Iris pigment epithelial cell (primary cell): ENCODE measurements at places on chromosomes 4 and X.
A peak's percentile ranks its signal among the peaks of the same experiment; 100 is the strongest.

DNA sequence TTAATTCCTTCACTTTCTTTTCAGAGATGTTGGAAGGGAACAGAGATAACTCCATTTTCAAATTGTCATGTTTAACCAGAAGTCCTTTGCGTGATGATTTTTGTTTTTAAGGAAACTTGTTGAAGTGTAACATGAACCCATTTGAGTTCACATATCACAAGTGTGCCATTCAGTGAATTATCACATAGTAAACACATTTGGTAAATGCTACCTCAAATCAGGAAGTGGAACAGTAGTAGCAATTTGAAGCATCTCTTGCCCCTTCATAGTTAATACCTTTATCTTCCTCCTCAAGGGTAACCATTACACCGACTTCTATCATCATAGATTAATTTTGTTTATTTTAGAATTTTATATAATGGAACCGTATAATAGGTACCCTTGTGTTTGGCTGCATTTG, 35.8 kb downstream of the KDM6A start:
- DNase-seq: no peak

GRCh38 chrX:46959985-46960700, 47.9 kb downstream of the JADE3 start:
- no peak for DNase-seq

- DNase-seq: no peak
Measured at GRCh38 chr4:147821555-147821954, 89.7 kb downstream of the ARHGAP10 start.

DNA sequence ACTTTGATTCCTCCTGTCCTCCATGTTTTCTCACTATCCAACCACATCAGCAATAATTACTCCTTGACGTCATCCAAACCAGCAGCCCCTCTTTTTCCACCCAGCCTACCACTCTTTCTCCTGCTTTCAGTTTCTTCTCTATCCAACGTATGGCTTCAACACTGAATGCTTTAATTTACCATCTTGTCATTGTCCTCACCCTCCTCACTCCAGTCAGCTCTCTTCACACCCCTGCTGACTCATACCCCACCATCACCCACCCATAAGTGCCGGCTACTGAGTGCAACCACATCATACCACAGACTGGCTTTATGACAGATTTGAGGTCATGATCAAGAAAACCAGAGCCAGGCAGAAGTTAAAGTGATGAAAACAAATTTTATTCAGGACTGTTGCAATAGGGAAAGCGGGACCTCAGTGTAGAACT, 9.8 kb upstream of the ANXA5 start:
- peak; percentile 88 for DNase-seq

DNA sequence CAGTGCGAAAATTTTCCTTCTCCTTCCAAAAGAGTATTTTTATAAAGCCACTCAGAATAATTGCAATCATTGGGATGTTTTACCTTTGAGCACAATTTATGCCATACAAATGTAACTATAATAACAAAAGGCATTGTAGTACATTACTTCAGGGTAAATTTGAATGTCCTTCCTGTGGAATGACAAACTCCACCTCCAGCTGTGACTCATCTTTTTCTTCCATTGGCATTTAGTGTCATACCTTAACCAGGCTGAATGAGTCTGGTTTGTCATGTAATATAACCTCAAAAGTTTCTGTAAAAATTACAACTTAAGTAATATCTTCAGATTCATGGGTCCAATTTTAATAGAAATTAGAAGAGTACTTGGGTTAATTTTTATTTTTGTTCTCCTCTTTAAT, 93.3 kb downstream of the TMEM47 start:
- no peak for DNase-seq

GRCh38 chr4:180330521-180330920, 1912.7 kb upstream of the TENM3 start:
- peak; percentile 6 for DNase-seq

DNA sequence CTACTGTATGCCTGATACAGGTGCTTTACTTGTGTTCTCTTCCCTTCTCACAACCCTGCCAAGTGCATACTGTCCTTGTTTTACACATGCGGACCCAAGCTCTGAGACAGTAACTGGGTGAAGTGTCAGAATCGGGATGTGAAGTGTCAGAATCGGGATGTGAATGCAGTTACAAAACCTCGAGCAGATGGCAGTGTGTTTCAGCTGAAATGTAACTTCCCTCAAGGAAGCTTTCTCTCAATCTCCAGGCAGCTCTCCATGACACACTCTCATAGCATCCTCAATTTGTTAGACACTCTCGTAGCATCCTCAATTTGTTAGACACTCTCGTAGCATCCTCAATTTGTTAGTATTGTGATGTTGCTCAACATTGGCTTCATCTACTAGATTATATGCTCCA, 1.1 kb upstream of the HPSE start:
- no peak for DNase-seq

GRCh38 chr4:90536408-90536807, 409.2 kb downstream of the CCSER1 start:
- no peak for DNase-seq

- DNase-seq: no peak
Measured at GRCh38 chr4:151798678-151799416, 38.0 kb upstream of the GATB start.

DNA sequence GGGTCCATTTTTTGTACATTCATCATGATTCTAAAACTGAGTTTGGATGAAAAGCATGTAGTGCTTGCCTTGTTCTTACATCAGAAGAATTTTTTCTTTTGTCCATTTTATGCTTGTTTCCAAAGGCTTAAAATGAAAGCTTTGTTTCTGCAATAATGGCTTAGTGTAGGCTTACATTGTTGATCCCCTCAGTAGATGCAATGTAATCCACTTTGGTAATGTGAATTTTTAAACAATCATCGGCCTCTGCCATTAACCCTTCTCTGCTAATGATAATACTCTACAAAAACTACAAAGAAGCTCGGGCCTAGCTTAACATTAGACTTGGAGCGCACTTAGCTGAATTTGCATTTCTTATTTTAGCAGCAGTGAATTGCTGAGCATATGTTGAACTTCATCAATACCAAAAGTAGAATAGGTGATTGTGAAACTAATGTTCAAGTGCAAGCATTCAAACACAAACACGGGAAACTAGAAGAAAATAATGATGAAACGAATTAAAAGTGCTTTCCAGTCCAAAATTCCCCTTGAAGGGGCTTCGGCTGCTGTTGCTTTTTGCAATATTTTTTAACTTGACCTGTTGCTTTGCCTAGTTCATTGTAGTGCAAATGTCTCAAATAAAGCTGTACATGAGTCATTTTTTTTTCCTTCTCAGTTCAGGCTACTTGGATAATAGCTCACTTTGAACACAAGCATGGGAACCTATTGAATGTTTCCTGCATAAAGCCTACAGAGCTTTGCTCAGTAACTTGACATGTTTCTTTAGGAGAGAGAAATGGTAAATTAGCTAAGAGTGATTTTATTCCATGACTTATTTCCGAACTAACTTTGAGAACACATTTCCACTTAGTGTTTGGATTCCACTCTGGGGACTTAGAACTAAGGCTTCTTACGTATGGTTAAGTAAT, 66.5 kb downstream of the SLIT2 start:
- peak; percentile 42 for DNase-seq

DNA sequence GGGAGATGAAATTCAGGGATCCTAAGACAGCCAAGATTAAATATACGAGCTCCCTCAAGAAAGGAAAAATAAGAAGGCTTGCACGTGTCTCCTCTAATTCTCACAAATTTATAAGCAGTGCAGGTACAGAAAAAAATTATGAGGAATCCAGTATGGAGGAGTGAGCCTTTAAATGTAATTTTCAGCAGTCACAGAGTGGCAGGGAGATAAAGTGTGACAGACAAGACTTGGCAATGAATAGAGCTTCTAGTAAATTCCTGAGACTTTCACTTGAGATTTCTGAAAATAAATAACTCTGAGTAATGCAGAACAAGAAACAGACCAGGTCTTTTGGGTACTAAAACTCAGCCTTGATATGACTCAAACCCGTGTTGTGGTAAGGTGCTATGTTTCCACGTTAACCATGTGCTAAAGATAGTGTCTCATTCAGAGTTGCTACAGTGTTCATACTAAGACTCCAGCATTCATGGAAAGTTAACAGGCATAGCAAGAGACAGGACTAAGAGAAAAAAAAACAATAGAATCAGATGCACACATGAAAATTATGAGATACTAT, 119.8 kb downstream of the SPOCK3 start:
- no peak for DNase-seq

DNA sequence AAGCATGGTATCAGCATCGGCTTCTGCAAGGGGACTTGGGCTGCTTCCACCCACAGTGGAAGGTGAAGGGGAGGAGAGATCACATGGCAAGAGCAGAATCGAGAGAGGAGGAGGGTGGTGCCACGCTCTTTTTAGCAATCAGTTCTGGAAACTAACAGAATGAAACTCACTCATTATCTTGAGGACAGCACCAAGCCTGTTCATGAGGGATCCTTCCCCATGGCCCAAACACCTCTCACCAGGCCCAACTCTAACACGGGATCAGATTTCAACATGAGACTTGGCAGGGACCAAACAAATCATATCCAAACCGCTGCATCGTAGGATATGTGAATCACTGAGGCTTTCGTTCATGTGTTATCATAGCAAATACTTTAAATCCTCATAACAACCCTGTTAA, 125.5 kb downstream of the GPC3 start:
- DNase-seq: peak; percentile 78

GRCh38 chr4:51840781-51841180, 2.2 kb upstream of the DCUN1D4 start:
- peak; percentile 49 for DNase-seq

DNA sequence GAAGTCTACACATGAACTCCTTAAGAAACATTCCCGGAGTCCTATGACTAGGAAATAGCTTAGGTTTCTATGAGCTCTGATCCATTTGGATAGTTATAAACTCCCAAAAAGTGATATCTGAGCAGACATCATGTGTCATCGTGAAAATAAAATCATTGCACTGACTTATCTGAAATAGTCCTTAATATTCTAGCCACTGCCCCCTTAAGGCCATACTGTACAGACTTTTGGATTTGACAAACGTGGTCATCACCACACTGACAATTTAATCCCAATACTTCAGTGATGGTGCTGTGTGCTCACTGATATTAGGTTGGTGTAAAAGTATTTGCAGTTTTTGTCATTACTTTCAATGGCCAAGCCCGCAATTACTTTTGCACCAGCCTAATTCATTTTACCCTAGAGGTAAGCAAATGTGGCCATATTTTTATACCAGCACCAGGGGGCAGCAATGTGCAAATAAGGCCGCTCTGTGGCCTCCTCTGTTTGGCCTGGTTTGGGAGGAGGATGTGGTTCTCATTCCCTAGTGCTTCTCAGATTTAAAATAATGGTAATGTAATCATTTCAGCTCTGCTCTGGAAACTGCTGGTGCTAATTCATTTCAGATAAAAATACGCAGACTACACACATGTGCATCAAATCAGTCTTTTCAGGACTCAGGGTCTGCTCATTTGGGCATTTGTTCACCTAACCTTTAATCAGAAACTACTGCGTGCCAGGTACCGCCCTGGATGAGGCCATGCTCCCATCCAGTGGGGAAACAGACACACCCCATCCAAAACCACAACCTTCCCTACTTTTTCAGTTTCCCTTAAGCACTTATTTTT, 196.4 kb upstream of the C1QTNF7 start:
- peak; percentile 84 for DNase-seq

GRCh38 chrX:65696613-65697012, 29.2 kb downstream of the MSN start:
- no peak for DNase-seq

DNA sequence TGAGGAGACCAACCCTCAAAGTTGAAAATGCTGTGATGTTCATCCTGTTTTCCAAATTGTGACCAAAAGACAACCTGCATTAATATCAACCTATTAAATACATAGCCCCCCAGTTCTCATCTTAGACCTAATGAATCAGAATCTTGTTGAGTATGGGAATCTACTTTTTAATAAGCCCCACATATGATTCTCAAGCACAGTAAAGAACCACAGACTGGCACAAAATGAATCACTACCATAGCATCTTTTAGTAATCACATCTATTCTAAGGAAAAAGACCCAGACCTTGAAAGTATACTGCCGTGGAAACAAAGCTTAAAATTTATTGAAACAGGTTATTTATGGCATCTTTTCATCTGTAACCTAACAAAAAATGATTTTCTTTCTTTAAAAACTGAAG, 152.9 kb downstream of the STPG2 start:
- no peak for DNase-seq

- no peak for DNase-seq
Measured at GRCh38 chr4:101475246-101475645, 127.9 kb upstream of the PPP3CA start.

DNA sequence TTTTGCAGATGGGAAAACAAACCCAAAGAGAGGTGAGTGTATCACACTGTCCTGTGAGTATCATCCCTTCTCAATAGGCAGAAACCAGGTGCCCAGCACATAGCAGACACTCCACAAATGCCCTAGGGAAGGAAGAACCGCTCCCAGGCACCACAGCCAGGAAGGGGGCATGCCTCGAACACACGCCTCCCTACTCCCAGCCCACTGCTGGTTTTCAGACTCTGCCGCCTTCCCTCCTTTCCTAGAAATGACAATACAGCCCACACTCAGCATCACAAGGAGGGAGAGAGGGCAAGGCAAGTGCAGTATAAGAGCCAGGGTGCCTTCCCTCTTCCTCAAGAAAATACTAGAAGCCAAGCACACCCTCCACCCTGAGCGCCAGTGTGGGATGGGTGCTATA, 16.2 kb downstream of the JAKMIP1 start:
- DNase-seq: no peak

DNA sequence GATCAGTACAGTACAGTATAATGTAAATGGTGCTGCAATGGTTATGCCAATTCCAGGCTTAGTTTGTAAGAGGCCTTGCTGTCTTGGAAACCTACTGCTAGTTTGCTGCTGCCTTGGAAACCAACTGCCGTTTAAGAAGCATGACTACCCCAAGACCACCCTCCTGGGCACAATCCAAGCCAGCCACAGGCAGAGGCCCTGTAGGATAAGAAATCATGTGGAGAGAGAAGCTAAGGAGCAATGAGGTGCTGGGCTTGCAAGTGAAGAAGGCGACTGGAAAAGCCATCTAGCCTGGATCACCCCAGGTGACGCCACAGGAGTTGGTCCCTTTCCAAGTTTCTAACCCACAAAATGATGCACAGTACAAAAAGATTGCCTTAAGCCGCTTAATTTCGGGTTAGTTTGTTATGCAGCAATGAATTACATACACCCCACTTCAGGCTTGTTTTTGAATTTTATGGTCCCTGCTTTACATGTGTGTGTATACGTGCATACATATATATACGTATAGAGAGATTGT, 16.9 kb downstream of the ZFP42 start:
- DNase-seq: no peak

DNA sequence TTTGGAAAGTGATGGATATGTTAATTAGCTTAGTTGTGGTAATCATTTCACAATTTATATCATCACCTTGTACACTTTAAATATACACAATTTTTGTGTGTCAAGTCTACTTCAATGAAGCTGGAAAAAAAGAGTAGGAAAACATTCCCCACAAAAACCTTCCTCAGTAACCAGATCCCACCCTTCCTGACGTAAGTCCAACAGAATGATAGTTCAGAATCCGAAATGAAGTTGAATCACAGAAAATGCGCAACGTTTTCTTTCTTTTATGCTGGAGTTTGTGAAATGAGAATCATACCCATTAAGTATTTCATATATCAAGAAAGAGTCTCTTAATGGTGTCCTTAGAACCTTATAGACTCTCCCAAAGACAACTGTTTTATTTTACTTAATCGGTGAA, 292.9 kb downstream of the USP46 start:
- DNase-seq: no peak
